ENCODE measurements at places on chromosomes 13 and 19.
A peak's percentile ranks its signal among the peaks of the same experiment; 100 is the strongest.

- DNase-seq = no peak
Observed at GRCh38 chr13:46638262-46638661, 85.3 kb downstream of the LRCH1 start.

GRCh38 chr19:52535771-52536447 is 8.4 kb downstream of the ZNF808 start:
- peak; percentile 12 for DNase-seq

DNA sequence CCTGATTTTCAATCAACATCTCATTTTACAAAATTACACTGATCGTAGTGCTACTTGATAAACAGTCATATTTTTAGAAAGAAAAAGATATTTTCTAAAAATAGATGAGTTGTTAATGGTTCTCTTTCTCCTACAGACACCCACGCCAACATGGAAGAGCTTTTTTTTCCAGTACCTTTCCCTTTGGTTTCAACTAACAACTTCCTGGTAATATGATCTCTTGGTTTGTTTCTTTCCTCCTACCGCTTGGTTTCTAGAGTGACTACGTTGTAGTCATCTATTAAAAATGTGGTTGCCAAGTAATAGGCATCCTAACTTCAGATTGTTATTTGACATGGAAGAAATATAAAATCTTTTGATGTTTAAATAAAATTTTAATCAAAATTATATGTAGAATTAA is 189.0 kb downstream of the LACC1 start:
- peak; percentile 19 for DNase-seq

GRCh38 chr13:93238711-93239110 is 12.1 kb downstream of the GPC6 start:
- DNase-seq = no peak

DNA sequence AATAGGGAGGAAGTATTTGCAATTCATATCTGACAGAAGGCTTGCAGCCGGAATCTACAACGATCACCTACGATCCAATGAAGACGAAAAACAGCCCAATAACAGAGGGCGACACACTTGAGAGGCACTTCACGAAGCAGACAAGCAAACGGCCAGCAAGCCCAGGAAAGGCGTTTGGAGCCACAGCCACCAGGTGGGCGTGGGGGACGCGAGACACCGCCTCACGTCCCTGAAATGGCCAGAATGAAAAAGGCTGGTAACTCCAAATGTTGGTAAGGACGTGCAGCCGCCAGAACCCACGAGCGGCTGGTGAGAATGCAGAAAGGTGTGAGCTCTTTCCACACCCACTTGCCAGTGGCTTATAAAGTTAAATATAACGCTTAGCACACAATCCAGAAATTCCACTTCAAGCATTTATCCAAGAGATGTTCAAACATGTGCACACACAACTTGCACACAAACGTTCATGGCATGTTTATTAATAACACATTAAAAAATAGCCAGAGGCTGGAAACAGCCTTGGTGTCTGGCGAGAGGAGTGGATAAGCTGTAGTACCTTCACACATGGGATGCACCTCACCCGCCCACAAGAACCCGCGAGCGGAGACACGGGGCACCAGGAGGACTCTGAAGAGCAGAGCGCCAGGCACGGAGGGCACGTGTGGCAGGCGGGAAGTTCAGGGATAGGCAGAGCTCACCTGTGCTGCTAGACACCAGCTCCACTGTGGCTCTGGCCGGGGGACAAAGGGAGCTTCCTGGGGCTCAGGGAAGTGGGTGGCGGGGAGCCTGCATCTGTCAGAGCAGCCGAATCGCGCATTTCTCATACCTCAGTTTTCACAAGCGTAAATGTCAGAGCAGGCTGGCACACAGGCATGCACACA is 89.3 kb downstream of the SPACA7 start:
- DNase-seq = no peak

DNA sequence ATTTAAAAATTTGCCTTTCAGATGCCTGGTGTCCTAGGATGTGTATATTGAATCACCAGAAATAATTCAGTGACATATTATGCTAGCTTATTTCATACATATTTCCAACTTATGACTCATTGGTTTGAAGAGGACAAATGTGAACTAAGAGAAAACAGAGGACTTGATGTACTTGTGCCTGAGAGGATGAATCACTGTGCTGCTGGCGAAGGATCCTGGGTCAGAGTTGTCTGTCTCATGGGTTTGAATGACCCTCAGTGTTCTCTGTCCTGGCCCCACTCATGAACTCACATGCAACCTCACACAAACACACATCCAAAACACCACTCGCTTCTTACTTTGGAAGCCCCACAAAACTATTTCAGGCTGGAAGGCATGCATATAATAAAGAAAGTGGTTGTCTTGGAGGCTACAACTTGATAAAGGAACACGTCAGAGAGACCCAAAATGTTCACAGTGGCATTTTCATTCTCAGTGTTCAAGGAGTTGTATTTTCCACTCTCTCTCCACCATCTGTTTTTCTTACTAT is 129.0 kb upstream of the SPRY2 start:
- DNase-seq = peak; percentile 13

DNA sequence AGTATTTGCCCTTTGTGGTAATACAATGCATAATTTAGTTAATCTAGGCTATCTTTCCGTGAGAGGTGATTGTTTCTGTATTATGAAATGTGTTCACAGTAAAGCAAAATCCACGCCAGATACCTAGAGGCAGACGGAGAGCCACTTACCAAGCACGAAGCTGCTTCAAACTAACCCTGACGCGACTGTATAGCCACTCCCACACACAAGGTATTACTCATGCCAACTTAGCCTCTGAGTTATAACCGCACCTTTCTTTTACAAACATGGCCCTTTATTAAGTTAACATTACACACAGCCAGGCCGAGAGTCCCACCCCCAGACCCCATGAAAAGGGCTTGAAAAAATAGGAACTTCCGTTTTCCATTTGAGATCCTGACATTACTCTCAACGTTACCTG is 185.7 kb downstream of the ABCC4 start:
- no peak for DNase-seq

- DNase-seq = no peak
Observed at GRCh38 chr19:3065675-3066357, 3.5 kb upstream of the TLE5 start.

- no peak for DNase-seq
Observed at GRCh38 chr19:31289976-31290375, 59.3 kb downstream of the TSHZ3 start.

- DNase-seq = peak; percentile 24
Observed at GRCh38 chr19:3108775-3109174, 14.6 kb downstream of the GNA11 start.

- no peak for DNase-seq
Observed at GRCh38 chr13:34114581-34114980, 296.6 kb downstream of the RFC3 start.

DNA sequence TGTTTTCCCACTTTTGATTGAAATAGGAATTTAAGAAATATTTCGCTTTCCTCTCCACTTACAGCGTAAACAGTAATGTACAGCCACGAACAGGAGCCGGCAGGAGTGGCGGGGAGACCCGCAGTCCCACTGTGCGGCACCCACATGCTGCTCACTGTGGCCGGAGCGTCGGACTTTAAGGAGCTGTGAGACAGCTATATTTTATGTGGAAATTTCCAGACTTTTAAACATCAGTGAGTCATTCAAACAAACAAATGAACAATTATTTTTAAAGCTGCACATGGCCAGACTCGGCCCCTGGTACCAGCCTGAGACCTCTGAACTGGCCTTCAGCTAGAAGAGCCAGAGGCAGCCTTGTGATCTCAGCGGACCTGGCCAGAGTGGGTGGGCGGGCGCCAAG is 52.5 kb downstream of the CRYL1 start:
- no peak for DNase-seq

DNA sequence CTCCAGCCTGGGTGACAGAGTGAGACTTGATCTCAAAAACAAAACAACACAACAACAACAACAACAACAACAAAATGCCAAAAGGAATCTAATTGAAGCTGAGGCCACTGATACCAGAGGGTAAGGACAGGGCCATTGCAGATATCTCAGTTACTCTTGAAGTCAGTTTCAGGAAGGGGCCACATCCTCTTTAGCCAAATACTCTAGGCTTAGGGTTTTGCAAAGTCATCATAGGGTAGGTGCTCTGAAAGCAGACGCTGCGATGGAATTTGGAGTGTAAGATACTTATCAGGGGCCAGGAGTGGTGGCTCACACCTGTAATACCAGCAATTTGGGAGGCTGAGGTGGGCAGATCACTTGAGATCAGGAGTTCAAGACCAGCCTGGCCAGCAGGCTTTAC is 46.6 kb upstream of the UBAC2 start:
- no peak for DNase-seq

GRCh38 chr13:21637296-21637695 is 33.3 kb upstream of the MICU2 start:
- DNase-seq = no peak

- no peak for DNase-seq
Observed at GRCh38 chr13:110506859-110507566, 54.5 kb downstream of the RAB20 start.

DNA sequence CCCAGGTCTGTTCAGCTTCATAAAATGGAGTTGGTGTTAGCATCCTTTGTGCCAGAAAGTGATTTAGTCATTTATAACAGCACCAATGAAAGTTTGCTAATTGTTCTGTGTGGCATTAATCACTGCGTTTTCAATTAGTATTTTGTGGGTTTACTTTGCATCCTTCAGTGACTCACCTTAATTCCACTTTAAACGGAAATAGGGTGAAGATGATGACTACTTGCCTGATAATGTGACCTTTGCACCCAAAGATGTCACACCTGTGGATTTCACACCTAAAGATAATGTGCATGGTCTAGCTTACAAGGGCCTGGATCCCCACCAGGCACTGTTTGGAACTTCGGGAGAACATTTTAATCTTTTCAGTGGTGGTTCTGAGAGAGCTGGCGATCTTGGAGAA is 15.0 kb downstream of the GPATCH1 start:
- DNase-seq = no peak

- peak; percentile 95 for DNase-seq
Observed at GRCh38 chr13:100875392-100876043, 200.9 kb upstream of the TMTC4 start.

- DNase-seq = no peak
Observed at GRCh38 chr13:75691183-75691582, 55.1 kb downstream of the LMO7 start.

- DNase-seq = no peak
Observed at GRCh38 chr19:3603121-3603811, 3.4 kb downstream of the TBXA2R start.

- DNase-seq = no peak
Observed at GRCh38 chr19:10008184-10008765, 2.0 kb downstream of the COL5A3 start.
